ENCODE measurements at places on chromosomes 16 and 17. TPM values are rescaled to one million over a fixed set of nuclear protein-coding genes. Genes with fewer than 3 reads are reported as not detected.

DNA sequence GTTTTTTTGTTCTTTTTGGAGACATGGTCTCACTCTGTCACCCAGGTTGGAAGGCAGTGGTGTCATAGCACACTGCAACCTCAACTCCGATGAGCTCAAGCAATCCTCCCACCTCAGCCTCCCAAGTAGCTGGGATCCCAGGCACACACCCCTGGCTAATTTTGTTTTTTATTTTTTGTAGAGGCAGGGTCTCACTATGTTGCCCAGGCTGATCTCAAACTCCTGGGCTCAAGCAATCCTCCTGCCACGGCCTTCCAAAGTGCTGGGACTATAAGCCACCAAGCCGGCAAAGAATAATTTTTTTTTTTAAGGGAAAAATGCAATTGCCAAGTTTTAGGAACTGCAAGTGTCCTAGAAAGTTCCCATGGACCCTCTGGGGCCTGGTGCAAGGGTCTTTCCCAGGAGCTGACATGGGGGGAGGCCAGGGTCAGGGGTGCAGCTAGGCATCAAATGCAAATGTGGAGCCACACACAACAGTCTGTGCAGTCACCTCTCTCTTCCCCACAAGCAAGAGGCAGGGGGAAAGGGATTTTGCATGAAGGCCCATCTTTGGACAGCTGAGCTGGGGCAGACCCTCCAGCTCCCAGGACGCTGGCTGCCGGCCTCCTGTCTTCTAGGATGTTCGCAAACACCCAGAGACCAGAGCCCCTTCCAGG, 20.1 kb upstream of the BCAR1 start:
- no peak for DNase-seq

Gene ALDH3A1
- total RNA-seq = not detected

- no peak for DNase-seq
Measured at GRCh38 chr16:48546774-48547173, 63.2 kb downstream of the N4BP1 start.

Gene RAP1GAP2
- 0.46 TPM for total RNA-seq

- DNase-seq = no peak
Measured at GRCh38 chr17:47252209-47252608, 1.4 kb upstream of the ITGB3 start.

DNA sequence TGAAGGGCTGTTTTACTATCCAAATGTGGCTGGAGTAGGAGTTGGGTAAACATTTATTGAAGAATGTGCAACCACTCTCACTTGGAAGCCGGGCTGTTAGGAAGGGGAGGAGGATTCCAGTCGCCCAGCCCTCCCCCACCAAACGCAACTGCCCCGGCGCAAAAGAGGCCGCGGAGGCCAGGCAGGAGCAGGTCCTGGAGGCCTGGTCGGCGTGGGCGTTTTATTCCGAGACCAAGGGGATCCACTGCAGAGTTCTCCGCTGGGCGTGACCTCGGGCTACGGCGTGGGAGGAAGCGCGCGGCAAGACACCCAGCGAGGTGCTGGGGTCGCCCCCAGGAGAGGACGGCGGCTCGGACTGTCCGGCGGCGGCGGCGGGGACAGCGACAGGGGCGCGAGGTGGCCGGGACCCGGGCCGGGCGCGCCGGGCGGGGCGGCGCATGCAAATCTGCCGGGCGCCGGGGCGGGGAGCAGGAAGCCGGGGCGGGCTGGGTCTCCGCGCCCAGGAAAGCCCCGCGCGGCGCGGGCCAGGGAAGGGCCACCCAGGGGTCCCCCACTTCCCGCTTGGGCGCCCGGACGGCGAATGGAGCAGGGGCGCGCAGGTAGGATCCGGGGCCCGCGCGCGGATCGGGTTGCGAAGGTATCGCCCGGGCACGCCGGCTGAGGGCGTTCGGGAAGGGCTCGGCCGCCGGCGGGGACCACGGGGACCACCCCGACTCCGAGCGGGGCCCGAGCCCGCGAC, at the start of gene IL4R:
IL4R (plus strand) TSS at position 553 of the 739 bp plus-strand sequence. CDS start 26,230 bp downstream, outside the sequence.
- DNase-seq = peak; percentile 67

DNA sequence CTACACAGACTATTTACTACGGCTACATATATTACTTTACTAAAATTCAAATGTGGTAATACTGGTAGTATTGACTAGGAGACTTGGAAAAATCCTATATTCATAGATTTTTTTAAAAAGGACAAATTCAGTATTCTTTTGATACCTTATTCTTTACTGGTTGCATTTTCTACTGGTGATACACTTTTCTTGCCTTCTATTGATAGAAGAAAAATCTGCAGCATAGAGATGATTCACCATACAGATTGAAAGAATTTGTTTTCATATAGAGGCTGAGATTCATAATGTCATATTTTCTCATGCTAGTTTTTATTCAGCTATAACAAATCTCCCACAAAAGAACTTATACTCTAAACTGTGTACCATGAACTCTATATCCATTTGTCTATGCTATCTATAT, 195.4 kb upstream of the C17orf78 start:
- DNase-seq = no peak

DNA sequence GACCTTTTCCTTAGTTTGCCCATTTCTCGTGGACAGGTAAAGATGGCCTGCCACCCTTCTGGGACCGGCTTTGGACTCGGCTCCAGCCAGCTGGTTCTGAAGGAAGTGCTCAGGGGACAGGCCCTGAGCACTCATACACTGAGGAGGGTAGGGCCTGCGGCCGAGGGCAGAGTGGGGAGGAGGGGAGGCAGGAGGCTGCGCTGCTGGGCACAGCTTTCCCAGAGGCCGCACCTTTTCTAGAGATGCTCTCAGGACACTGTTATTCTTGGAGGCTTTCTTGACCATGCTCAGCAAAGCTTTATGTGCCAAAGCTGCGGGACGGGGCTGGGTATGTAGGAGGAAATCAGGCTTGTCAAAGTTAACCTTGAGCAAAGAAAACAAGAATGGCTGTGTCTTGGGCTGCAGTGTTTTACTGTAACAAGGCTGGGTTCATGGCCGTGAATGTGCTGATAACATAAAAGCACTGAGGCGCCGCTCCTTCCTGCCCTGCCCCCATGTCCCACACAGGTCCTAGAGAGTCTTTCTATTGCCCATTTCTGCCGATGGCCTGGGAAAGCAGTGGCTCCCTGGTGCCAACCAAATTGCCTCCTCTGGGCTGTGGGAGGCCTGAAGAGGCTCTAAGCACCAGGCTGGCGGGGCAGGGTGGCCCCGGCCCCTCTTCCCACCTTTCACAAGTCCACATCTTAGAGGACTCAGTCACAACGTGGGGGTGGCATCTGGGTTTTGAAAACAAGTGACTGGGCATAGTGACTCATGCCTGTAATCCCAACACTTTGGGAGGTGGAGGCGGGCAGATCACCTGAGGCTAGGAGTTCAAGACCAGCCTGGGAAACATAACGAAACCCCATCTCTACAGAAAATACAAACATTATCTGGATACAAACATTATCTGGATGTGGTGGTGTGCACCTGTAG, 22.3 kb upstream of the TIMP2 start:
- DNase-seq = no peak

- DNase-seq = no peak
Measured at GRCh38 chr16:3729161-3730112, 12.1 kb upstream of the TRAP1 start.

DNA sequence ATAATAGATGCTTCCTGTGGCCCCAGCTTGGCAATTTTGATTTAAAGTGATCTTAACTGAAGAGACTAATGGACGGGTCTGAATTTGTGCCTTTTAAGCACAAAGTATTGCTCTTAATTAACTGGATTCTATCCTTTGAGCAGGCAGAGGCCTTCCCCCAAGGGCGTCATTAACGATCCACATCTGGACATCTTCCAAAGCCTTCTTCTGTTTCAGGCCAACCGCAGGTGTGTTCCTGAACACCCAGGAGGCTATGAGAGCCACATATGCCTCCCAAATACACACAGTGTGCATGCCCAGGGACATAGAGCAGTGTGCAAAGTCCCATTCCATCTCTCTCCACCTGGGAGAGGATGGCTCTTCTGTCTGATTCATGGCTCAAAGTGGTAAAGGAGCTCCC, 42.3 kb downstream of the MAPT start:
- DNase-seq = no peak

GRCh38 chr17:49525831-49526741, 31.0 kb downstream of the NGFR start:
- DNase-seq = no peak

Gene HSDL1
- total RNA-seq = 16.7 TPM

Gene C17orf107
- 1.3 TPM for total RNA-seq

Measured in activated T-helper 2 cell treated with anti-CD3 and anti-CD28 coated beads, Interferon-gamma antibody, Interleukin-2, Interleukin-4, amounts not matched to agents 10 μg/mL and 5 μg/mL and 100 μg/mL, durations not matched to agents 14 hours and 24 hours and 36 hours (primary cell).